ENCODE measurements at places on chromosomes 2 and 18.
A peak's percentile ranks its signal among the peaks of the same experiment; 100 is the strongest.

DNA sequence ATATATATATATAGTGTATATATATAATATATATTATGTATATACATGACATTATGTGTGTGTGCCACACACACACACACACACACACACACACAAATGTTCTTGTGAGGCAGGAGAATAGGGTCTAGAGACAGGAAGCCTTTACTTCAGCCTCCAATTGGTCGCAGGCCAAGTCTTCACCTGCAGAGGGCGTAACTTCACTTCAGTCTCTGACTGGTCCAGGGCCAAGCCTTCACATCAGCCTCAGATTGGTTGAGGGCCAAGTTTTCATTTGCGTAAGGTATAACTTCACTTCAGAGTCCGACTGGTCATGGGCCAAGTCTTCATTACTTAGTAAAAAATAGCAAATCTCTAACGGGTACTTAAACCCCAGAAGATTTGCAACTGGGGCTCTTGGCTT, 13.2 kb upstream of the SS18 start:
- DNase-seq, result peak; percentile 32

DNA sequence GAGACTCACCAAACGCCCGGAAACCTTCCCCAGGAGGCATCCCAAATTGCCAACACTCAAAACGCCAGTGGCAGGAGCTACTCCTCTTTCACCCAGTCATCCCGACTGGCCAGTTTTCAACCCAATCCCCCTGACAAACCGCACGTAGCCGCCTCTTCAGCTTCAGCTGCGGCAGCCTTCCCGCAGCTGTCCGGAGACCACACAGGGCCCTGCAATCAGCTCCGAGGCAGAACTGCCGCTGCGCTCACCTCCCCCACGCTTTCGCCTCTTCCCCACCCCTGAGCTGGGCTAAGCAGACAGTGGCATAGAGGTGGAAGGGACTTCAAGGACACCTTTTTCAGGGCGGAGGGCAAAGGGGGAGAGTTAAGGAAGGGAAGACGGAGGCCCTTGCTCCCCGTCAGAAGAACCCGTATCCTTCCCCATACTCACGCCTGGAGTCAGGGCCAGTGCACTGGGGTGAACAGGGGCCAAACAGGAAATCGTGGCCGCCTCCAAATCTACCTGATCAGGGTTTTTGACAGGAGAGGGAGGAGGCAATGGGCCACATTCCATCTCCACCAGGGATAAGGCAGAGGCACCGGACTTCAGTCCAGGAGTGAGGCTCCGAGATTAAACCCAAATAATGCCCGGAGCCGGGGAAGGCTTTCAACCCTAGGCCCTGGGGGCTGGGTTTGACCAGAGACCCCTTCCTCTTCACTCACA, 16.9 kb downstream of the CYP26B1 start:
- no peak for DNase-seq

- DNase-seq, result no peak
These were observed 67.4 kb upstream of the ACVR1C start for GRCh38 chr2:157696036-157696435.

- no peak for DNase-seq
These were observed 675.6 kb upstream of the VRK2 start for GRCh38 chr2:57370882-57371585.

GRCh38 chr2:2524348-2524941, 193.4 kb upstream of the MYT1L start:
- no peak for DNase-seq

DNA sequence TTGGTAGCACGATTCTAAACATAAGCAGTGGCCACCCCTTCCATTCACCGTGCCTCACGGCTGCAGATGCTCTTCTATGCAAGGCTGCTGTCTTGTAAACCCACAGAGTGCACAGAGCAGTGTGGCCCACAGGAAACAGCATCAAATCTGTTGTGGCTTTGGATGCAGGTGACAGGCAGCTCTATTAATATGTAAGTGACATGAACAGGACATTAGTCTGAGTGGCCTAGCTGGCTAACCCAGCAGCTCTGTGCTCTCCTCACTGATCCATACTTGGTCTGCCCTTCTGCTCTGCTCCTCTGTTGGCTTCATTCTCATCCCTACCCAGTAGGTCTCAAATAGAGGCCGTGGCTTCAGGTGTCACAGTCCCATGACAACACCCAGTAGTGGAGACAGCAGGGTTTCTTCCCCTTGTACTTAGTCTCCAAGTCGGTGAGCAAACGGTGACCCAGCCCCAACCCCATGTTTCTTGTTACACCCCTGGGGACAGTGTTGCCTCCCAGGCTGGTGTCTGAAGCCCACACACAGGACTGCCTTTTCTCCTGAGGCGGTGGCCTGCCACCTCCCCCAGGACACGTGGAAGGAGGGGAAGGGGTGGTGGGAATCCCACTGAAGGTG, 5.8 kb downstream of the SH3RF3 start:
- no peak for DNase-seq

GRCh38 chr2:238433941-238434845, 7.5 kb downstream of the ASB1 start:
- DNase-seq, result no peak

- no peak for DNase-seq
These were observed 148.1 kb downstream of the BCL11A start for GRCh38 chr2:60405271-60405919.

DNA sequence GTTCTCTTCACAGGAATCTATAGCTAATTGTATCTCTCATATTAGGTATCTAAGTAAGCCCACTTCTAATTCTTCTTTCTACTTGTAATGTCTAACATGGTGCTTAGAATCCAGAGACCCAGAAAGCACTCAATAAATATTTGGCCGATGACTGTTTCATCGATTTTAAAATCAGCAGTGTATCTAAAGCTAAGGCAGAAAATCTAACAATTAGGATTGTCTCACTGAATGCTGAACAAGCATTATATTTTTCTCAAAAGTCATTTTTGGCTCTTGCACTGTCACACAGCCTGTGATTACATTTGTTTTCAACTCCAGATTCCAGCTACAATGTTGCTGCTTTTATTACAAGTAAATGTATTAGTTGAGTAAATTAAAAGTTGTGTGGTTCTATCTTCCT, 20.3 kb downstream of the COL5A2 start:
- DNase-seq, result no peak

DNA sequence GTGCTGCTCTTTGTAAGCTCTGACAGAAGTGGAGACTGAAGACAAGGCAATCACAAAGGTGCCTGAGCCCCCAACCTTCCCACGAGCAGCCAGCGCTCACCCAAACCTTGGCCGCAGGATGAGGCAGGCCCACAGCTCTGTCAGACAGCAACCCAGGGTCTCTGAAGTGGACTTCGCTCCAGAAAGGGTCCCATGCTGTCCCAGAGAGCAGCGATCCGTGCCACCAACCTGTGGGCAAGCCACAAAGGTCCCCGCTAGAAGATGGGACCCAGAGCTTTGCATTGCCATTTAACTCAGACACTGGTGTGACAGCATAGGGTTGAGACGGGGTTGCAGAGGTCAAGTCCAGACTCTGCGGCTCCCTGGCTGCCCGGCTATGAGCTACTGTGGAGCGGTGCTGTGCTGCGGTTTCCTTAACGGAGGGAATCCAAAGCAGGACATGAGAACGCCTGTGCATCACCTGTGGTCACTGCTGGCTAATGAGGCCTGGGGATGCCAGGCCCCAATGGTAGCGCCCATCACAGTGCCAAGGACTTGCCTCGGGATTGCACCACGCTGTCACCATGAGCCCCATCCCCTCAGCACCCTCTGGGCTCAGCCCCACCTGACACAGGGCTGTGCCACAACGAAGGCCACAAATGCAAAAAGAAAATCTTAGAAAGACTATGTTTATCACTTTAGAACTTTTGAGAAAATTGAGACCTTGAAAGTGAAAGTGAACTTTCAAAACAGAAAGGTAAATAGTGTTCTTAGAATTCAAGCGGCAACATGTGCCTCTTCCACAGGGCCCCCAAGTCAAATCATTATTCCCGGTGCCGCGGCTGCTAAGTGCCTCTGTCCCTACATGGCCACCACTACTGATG, 103.4 kb downstream of the HDAC4 start:
- DNase-seq, result no peak

- peak; percentile 51 for DNase-seq
These were observed 214.0 kb upstream of the TRIB2 start for GRCh38 chr2:12502759-12503158.

GRCh38 chr2:217954469-217954868, 48.3 kb downstream of the TNS1 start:
- no peak for DNase-seq

GRCh38 chr2:48914477-48915089, 159.1 kb upstream of the LHCGR start:
- no peak for DNase-seq

DNA sequence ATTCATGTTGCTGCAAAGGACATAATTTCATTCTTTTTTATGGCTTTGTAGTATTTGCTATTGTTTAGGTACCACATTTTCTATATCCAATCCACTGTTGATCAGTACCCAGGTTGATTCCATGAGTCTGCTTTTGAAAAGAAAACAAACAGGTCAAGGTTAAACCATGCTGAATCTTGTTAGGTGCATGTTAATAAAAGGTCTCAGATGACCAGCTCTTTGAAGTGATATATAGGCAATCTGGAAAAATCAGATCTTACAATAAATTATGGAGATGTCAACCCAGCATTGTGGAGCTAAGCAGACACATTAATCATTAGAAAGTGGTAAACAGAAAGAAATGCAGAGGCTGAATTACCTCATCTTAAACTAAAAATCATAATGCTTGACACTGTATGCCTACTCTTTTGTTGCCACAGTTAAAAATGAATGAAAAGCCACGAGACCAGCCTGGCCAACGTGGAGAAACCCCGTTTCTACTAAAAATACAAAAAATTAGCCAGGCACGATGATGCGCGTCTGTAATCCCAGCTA, 246.0 kb downstream of the CTNNA2 start:
- DNase-seq, result no peak

DNA sequence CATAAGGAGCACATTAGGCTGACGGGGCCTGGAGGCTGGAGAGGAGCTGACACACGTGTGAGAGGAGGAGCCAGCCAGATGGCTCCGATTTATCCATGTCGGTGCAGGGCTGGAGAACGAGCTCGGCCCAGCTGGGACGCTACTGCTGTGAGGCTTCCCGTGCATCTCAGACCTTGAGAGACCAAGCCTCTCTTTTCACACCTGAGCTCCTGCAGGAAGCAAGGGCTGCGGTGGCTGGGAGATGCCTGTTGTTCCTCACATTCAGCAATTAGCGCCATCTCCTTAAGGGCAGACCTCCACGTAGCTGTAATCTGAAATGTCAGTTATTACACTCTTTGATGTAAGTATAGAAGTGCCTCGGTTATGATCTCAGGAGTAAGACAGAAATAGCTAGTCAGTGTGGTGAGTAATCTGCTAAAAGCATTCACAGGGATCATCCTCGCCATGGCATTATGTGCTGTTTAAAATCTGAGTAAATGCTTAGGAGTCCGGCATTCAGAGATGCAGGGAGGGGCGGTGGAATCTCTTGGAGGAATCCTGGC, 107.9 kb downstream of the PRKCE start:
- no peak for DNase-seq

GRCh38 chr2:231531883-231532755, 1.9 kb upstream of the NMUR1 start:
- no peak for DNase-seq

DNA sequence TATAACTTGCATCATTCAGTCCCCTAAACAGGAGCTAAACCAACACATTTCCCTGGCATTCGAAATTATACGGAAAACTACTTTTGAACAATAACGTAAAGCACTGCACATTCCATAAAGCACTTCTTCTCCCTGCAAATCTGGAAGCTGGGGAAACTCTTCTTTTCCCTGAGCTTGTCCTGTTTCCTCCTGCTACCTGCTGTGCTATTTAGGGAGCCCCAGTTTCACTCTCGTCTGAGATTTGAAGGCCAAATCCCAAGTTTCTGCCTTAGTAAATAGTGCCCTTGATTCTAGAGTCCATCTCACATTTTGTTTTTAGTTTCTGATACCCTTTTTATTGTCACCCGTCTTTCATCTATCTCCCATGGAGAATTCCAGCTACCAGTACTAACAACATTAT, 67.7 kb upstream of the OSR1 start:
- no peak for DNase-seq

GRCh38 chr18:35022426-35023001, 18.7 kb upstream of the MAPRE2 start:
- DNase-seq, result no peak

DNA sequence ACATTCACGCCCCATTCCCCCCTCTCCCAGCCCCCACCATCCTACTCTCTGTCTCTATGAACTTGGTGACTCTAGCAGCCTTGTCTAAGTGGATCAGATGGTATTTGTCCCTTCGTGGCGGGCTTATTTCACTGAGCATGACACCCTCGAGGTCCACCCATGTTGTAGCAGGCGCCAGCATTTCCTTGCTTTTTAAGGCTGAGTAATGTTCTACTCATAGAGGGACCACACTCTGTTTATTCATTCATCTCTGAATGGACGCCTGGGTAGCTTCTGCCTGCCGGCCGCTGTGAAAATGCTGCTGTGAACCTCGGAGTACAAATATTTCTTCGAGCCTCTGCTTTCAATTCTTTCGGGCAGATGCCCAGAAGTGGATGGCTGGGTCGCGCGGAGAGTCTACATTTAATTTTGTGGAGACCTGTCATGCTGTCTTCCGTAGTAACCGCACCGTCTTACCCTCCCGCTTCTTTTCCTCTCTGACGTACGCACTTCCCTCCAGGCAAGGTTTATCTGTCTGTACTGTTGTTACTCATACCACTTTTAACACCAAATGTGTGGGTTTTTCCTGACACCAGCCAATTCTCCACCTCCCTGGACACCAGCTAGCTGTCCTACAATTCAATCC, 5.6 kb downstream of the CROCC2 start:
- no peak for DNase-seq

- no peak for DNase-seq
These were observed 40.6 kb upstream of the LAMA1 start for GRCh38 chr18:7158216-7158615.

- no peak for DNase-seq
These were observed 25.3 kb downstream of the DHRS9 start for GRCh38 chr2:169094676-169095075.

GRCh38 chr2:160390544-160391455, 102.8 kb downstream of the RBMS1 start:
- DNase-seq, result no peak

- DNase-seq, result peak; percentile 51
These were observed 2.4 kb upstream of the INHBB start for GRCh38 chr2:120343433-120344105.

DNA sequence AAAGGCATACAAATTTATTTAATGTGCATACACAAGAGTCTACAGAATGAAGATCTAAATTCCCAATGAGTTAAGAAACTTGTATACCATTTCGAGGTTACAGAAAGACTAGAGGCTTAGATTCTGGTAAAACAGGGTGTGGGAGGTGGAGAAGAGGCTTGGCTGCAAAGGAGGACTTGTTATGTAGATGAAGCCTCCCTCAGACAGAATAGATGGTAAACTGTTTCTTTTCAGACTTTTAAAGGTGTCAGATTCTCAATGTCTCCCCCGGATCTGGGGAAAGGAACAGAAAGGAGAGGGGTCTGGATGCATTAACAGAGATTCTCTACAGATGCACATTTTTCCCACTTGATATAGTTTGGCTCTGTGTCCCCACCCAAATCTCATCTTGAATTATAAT, 126.0 kb downstream of the ST6GAL2 start:
- DNase-seq, result no peak
